CD8-positive, alpha-beta memory T cell (primary cell): ENCODE measurements at places on chromosomes 5 and 9.

- H3K4me3 ChIP-seq, result no peak overlapping the region
- DNase-seq, result no peak
- no peaks in the 10 kb centered on the region for H3K27me3 ChIP-seq
- no peaks in the 10 kb centered on the region for H3K36me3 ChIP-seq
Measured at GRCh38 chr9:113911850-113912557, 35.9 kb downstream of the ZNF618 start.

GRCh38 chr9:87119328-87119881, 172.1 kb upstream of the GAS1 start:
- H3K4me3 ChIP-seq, result no peak overlapping the region
- DNase-seq, result no peak
- H3K36me3 ChIP-seq, result no peaks in the 10 kb centered on the region
- no peak overlapping the region for H3K27ac ChIP-seq

DNA sequence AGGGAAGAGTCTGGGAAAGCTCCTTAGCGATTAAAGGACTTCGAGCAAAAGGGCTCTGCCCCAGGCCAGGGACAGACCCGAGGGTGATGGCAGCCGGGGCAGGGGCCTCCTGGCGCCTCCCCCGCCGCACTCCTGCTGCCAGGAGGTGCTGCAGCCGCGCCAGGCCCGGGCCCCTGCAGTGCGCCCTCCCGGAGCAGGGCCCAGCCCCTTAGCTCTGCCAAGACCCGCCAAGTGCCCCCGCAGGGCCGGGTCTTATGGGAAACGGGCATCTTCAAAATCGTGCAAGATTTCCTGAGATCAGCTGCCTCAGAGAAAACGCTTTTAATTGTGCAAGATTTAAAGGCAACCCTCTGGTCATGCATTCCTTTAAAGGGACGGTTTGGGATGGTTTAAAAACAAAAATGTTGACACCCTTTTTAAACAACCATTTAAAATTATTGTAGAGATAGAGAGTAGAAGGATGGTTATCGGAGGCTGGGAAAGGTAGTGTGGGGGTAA, 52.4 kb downstream of the CDC14B start:
- H3K27me3 ChIP-seq, result no peaks in the 10 kb centered on the region
- H3K36me3 ChIP-seq, result no peaks in the 10 kb centered on the region
- peak overlapping the region; percentile 84 for H3K27ac ChIP-seq

- no peak overlapping the region for H3K4me3 ChIP-seq
- H3K27me3 ChIP-seq, result no peaks in the 10 kb centered on the region
- no peak for DNase-seq
- no peak overlapping the region for H3K27ac ChIP-seq
- no peaks in the 10 kb centered on the region for H3K36me3 ChIP-seq
Measured at GRCh38 chr9:37155601-37156000, 35.2 kb downstream of the ZCCHC7 start.

GRCh38 chr5:158320178-158320674, 461.3 kb upstream of the CLINT1 start:
- no peak overlapping the region for H3K27ac ChIP-seq
- DNase-seq, result no peak
- H3K4me3 ChIP-seq, result no peak overlapping the region
- no peaks in the 10 kb centered on the region for H3K27me3 ChIP-seq

GRCh38 chr9:131333771-131334628, 44.5 kb downstream of the PLPP7 start:
- H3K27ac ChIP-seq, result no peak overlapping the region
- DNase-seq, result no peak
- H3K4me1 ChIP-seq, result no peaks in the 10 kb centered on the region
- H3K36me3 ChIP-seq, result no peaks in the 10 kb centered on the region
- no peak overlapping the region for H3K4me3 ChIP-seq

DNA sequence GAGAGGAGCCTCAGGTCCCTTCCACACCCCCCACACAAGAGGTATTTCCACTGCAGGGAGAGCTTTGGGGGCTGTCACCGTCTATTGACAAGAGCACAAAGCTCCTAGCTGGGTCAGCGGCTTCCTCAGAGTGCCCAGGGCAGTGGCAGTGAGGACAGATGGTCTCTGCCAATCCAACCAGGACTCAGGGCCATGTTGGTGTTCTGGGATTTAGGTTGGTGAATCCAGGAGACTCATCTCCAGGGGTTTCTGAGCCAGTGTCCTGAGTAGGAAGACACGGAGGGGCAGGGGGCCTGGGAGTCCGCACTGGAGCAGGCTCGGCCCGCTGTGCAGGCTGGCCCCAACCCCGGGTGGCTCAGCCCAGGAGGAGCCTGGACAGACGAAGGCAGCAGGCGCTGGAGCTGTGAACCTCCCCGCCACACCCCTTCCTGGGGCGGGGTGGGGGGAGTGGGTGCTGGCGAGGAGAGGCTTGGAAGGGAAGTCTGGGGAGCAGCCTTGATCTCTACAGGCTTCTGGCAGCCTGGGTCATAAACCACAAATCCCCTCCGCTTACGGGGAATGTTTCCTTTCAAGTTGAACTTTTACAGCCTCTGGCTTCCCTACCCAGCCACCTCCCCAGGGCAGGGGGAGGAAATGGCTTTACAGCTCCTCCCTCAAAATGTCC, 19.6 kb downstream of the CRB2 start:
- no peaks in the 10 kb centered on the region for H3K4me1 ChIP-seq
- no peak for DNase-seq
- no peaks in the 10 kb centered on the region for H3K36me3 ChIP-seq

GRCh38 chr5:143793249-143793648, 18.7 kb upstream of the HMHB1 start:
- H3K4me3 ChIP-seq, result no peak overlapping the region
- H3K27ac ChIP-seq, result no peak overlapping the region
- no peaks in the 10 kb centered on the region for H3K27me3 ChIP-seq
- H3K4me1 ChIP-seq, result no peaks in the 10 kb centered on the region
- no peaks in the 10 kb centered on the region for H3K36me3 ChIP-seq

GRCh38 chr9:81141961-81142360, 547.4 kb downstream of the TLE1 start:
- H3K4me1 ChIP-seq, result no peaks in the 10 kb centered on the region
- no peak overlapping the region for H3K4me3 ChIP-seq
- no peaks in the 10 kb centered on the region for H3K27me3 ChIP-seq
- no peaks in the 10 kb centered on the region for H3K36me3 ChIP-seq
- no peak for DNase-seq
- no peak overlapping the region for H3K27ac ChIP-seq

- H3K4me3 ChIP-seq, result no peak overlapping the region
- DNase-seq, result no peak
- no peaks in the 10 kb centered on the region for H3K27me3 ChIP-seq
- no peaks in the 10 kb centered on the region for H3K36me3 ChIP-seq
Measured at GRCh38 chr5:142097681-142098080, 10.9 kb upstream of the NDFIP1 start.

GRCh38 chr9:92680166-92681119, 10.5 kb upstream of the IPPK start:
- H3K27me3 ChIP-seq, result no peaks in the 10 kb centered on the region
- H3K4me1 ChIP-seq, result no peaks in the 10 kb centered on the region
- no peak for DNase-seq

DNA sequence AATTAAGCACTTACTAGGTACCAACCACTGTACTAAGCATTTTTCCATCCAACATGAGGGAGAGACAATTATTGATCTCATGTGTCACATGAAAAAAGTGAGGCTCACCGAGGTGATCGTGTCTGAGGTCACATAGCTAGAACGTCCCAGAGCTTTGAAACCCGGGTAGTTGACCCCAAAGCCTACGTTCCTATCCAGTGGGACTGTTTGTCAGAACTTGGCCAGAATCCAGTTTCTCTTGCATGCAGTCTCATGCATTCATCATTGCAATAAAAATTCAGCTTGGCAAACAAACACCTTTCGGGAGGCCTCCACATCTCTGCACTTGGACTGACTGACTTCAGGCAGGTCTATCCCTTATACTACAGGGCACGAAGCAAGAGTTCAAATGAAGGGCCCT, 23.4 kb upstream of the FAT2 start:
- H3K27me3 ChIP-seq, result no peaks in the 10 kb centered on the region
- H3K4me1 ChIP-seq, result peaks cover 42% of the 10 kb centered on the region
- no peak for DNase-seq

GRCh38 chr5:141906517-141906916, 17.2 kb upstream of the DELE1 start:
- no peak overlapping the region for H3K4me3 ChIP-seq
- no peaks in the 10 kb centered on the region for H3K4me1 ChIP-seq
- H3K27me3 ChIP-seq, result no peaks in the 10 kb centered on the region
- H3K27ac ChIP-seq, result no peak overlapping the region

- no peaks in the 10 kb centered on the region for H3K36me3 ChIP-seq
- H3K4me1 ChIP-seq, result no peaks in the 10 kb centered on the region
- H3K4me3 ChIP-seq, result no peak overlapping the region
- H3K27ac ChIP-seq, result no peak overlapping the region
Measured at GRCh38 chr9:132127888-132128534, 33.8 kb upstream of the NTNG2 start.

DNA sequence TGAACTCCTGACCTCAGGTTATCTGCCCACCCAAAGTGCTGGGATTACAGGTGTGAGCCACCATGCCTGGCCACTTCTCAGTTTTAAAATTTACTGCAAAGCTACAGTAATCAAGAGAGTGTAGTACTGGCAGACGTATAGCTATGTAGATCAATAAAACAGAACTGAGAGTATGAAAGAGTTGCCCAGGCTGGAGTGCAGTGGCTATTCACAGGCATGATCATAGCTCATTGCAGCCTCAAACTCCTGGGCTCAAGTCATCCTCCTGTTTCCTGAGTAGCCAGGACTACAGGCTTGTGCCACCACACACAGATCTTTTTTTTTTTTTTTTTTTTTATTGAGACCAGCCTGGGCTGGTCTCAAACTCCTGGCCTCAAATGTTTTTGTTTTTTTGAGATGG, 26.5 kb upstream of the NCS1 start:
- peaks cover 8% of the 10 kb centered on the region for H3K27me3 ChIP-seq
- H3K36me3 ChIP-seq, result no peaks in the 10 kb centered on the region
- DNase-seq, result no peak
- no peak overlapping the region for H3K4me3 ChIP-seq
- H3K4me1 ChIP-seq, result peaks cover 8% of the 10 kb centered on the region

DNA sequence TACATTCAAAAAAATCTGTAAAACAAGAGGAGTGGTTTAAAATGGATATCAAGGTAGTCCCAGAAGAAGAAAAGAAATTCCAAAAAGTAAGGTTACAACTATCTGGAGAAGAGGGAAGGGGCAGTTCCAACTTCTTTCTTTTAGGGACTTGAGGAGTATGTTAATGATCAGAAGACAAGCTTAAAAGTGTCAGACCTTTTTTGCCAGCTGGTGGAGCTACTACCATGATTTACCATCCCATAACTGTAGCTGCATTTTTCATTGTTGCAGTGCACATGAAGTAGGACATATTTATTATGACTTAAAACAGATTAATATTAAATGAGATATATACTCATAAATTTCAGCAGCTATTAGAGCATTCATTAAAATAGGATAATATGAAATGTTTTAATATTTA, 158.5 kb upstream of the RGS7BP start:
- no peaks in the 10 kb centered on the region for H3K27me3 ChIP-seq
- H3K36me3 ChIP-seq, result no peaks in the 10 kb centered on the region
- DNase-seq, result no peak
- no peaks in the 10 kb centered on the region for H3K4me1 ChIP-seq
- no peak overlapping the region for H3K4me3 ChIP-seq

- no peak overlapping the region for H3K27ac ChIP-seq
- H3K4me1 ChIP-seq, result no peaks in the 10 kb centered on the region
- no peaks in the 10 kb centered on the region for H3K36me3 ChIP-seq
- no peak for DNase-seq
Measured at GRCh38 chr9:1575939-1576338, 439.2 kb upstream of the SMARCA2 start.

- DNase-seq, result no peak
- no peak overlapping the region for H3K4me3 ChIP-seq
- H3K27ac ChIP-seq, result no peak overlapping the region
- no peaks in the 10 kb centered on the region for H3K27me3 ChIP-seq
- H3K36me3 ChIP-seq, result no peaks in the 10 kb centered on the region
Measured at GRCh38 chr5:60229691-60230185, 336.2 kb upstream of the PDE4D start.

DNA sequence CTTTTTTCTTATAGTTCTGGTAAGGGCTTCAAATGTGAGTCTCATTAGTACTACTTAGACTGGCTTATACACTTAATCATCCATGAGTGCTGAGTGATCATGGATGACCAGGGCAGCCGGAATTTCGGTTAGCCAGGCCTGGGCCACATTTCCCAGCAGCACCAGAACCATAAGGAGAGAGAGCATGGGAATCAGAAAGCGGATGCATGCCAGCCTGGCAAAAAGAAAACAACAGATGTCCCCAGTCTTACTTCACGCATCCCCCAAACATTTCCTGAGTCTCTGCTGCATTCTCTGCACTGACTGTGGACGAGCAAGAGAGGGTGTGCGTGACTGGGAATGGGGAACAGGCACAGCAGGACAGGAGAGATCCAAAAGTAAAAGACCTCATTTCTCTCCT, 371.1 kb upstream of the ZNF608 start:
- no peaks in the 10 kb centered on the region for H3K36me3 ChIP-seq
- H3K4me3 ChIP-seq, result no peak overlapping the region
- no peaks in the 10 kb centered on the region for H3K27me3 ChIP-seq
- no peak overlapping the region for H3K27ac ChIP-seq

- no peak overlapping the region for H3K27ac ChIP-seq
- H3K27me3 ChIP-seq, result no peaks in the 10 kb centered on the region
- H3K4me1 ChIP-seq, result peaks cover 17% of the 10 kb centered on the region
- H3K36me3 ChIP-seq, result no peaks in the 10 kb centered on the region
- H3K4me3 ChIP-seq, result no peak overlapping the region
- no peak for DNase-seq
Measured at GRCh38 chr5:54760182-54760935, 225.0 kb downstream of the ESM1 start.

GRCh38 chr9:1031951-1032601, 18.1 kb upstream of the DMRT2 start:
- H3K36me3 ChIP-seq, result no peaks in the 10 kb centered on the region
- H3K4me3 ChIP-seq, result no peak overlapping the region
- no peak for DNase-seq
- no peaks in the 10 kb centered on the region for H3K27me3 ChIP-seq
- H3K27ac ChIP-seq, result no peak overlapping the region

DNA sequence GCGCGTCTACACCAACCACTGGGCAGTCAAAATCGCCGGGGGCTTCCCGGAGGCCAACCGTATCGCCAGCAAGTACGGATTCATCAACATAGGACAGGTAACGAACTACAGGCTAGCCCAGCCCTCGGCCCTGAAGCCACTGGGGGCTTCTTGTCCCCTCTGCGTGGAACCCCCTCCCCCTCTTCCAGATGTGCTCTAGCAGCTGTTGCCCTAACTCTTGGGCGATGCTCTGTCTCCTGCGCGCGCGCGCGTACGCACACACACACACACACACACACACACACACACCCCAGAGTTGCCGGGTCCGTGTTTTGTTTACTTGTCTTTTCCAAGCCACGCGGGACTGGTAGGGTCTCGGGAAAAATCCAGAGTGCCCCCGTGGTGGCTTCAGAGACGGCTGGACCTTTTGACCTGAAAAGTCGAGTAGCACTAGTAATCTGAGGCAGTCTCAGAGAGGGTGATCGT, 836 bp downstream of the PCSK5 start:
- DNase-seq, result peak; percentile 48
- peaks cover 5% of the 10 kb centered on the region for H3K27me3 ChIP-seq
- H3K4me3 ChIP-seq, result peak overlapping the region; percentile 75
- H3K27ac ChIP-seq, result no peak overlapping the region
- H3K36me3 ChIP-seq, result no peaks in the 10 kb centered on the region
- H3K4me1 ChIP-seq, result peaks cover 17% of the 10 kb centered on the region

GRCh38 chr5:42952578-42952974, 87.5 kb downstream of the ANXA2R start:
- H3K27me3 ChIP-seq, result no peaks in the 10 kb centered on the region
- peak overlapping the region; percentile 97 for H3K4me3 ChIP-seq
- H3K27ac ChIP-seq, result peak overlapping the region; percentile 98
- DNase-seq, result no peak
- H3K36me3 ChIP-seq, result no peaks in the 10 kb centered on the region
